ENCODE measurements at places on chromosomes 3 and 15.

- peak; percentile 92 for DNase-seq
These were observed at the start of gene TBCCD1 for GRCh38 chr3:186567072-186567921. TSS of gene TBCCD1 (minus strand) at chr3:186567339. CDS start at chr3:186564329, 3,010 bp downstream.

DNA sequence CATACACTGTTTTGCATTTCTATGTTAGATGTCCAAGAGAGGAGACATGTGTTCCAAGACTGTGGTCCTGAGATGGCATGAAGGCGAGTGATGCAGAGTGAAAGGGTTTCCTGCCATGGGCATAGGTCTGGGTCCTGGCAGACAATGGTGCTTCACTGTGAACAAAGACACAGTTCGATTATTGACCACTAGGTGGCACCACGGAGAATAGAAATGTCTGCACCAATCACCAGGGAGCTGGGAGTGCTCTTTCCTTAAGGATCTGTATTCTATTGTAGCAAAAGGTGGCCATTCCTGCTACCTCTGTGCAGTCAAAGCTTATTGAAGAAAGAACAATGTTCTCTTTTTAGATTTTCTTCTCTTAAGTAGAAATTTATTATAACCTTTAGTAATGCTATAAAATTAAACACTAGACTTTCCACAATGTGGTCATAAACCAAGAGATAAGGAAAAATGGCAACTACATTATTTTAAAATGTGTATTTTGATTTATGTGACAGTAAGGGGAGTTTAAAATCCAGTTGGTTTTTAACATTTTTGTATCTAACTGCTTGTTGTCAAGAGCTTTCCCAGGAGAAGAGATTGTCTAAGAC lies 88.7 kb downstream of the GABRG3 start:
- no peak for DNase-seq

DNA sequence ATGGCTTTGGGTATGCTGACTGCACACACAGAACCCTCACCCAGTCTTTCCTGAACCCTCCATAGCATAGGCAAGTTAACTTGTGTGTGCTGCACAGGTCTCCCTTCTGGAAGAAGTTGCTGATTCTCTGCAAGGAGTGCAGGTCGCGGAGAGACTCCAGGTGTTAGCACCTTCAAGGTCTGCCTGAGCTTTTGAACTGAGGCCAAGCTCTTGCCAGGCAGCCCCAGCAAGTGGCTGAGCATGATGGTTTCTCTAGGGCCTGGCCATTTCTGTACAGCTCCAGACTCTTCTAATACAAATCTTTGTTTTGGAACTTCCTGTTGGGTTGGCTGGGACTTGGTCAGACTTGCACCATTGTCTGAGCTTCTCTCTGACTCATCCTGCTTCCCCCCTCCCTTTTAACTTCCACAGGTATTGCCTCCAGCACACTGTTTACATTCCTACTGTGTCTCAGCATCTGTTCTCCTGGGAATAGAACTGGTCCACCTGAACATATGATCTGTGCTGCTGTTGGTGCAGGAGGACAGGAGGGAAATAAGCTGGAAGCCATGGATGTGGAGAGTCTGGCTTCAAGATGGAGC lies 53.3 kb downstream of the KY start:
- DNase-seq = no peak

DNA sequence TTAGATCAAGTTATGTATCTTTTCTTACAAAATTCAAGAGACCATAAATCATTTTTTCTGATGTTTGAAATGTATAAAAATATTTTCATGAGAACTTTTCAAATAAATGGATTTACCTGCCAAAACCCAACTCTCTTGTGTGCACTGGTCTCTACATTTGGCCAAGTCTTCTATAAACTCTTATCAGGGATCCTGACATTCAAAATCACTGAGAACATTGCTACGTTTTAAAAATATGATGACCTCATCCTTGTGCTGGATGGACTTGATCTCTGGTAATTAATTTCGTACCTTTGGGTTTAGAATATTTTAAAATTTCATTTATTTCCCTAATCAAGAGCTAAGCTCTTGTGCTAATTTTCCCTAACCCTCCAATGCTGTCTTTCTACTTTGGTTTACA lies 127.4 kb downstream of the ATP8B4 start:
- no peak for DNase-seq

DNA sequence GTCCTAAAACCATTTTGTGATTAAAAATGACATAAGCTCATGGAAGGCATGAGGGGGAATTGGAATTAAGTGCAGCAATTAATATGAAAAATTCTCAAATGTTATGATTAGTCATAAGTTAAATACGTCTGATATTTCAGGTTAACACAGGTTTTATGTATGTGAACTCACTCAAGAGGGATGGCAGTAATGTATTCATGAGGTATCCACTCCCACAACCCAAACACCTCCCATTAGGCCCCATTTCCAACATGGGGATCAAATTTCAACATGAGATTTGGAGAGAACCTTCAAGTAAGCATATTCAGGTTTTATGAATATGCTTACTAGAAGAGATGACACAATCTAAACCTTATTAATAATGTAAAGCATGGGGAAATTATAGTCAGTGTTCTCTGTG lies 41.6 kb upstream of the IL20RB start:
- no peak for DNase-seq

DNA sequence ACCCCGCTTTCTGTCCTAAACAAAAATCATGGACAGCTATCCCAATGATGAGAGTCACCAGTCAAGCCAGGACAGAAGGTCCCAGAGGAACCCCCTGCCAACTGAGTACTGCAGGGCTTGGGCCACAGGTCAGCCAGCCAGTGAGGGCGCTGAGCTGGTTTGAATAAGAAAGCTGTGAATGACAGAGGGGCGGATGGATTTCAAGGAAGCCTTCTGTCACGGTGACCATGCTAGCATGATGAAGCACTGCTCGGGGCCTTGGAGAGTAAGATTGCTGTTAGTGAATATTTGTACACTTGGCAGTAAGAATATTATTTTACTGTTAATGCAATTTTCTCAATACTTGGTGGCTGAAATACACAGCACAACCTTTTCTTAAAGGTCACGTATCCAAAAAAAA lies 734.0 kb upstream of the NR2F2 start:
- DNase-seq = no peak

GRCh38 chr15:76377751-76378150 lies 41.2 kb downstream of the ISL2 start:
- DNase-seq = no peak

GRCh38 chr15:40466426-40467260 lies 4.1 kb upstream of the CHST14 start:
- no peak for DNase-seq

DNA sequence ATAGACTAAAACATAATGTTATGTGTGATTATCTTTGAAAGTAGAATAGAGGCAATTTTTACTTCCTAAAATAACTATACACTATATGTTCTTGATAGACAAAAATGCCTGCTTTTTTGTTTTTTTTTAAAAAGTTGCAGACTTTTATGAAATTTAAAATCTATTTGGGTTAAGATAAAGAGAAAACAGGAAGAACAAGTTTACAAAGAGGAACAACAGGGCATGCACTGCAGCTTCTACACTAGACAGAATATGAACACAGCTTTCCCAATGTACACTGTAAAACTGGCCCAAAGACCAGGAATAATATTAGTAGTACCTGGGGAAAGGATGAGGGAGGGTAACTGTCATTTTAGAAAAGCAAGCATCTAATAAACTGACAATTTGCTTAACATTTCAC lies 53.7 kb downstream of the NR1I2 start:
- no peak for DNase-seq

DNA sequence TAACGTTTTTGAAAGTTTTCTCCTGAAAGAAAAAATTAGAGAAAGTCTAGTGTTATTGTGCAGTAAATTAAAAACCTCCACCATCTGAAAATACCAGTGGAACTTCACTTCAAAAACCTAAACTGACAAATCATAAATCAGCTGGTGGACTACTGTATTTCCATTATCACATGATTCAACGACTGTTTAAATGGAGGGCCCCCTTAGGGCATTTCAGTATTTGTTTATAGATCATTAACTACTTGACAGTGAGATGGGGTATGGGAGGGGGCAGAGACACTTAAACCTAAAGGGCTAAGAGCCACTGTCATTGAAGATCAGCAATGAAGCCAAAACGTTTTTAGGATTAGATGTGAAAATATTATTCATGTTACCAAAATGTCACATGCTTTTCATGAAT lies 8.8 kb upstream of the C15orf61 start:
- no peak for DNase-seq

DNA sequence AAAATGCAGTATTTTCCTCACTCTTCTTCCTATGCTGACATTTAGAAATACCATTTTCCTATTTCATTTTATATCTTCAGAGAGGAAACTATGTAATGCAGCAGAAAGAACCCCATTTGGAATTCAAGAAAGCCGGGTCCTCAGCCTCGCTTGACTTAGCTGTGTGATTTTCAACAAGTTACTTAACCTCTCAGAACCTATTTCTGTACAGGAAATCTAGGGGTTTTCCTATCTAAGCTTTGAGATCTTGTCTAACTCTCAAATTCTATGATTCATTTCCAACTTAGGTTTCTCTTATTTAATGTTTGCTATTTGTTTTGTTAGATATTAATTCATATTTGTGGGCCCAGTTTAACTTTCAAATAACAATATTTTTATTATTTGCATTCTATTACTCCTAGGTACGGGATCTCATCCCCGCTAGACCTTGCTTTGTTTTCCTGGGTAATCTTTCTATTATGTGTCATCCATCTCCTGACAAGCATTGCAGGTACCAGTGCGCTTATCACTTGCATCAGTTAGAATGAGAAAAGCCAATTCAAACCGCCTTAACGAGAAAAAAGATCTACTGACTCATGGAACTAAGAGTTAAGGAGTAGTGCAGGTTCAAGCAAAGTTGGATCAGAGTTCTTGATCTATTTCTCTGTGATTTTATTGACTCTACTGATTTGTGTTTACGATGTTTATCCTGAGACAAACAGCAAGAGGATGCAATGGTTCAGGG lies 70.6 kb upstream of the BHLHE40 start:
- no peak for DNase-seq

- no peak for DNase-seq
These were observed 105.3 kb downstream of the THRB start for GRCh38 chr3:24389108-24390090.

- no peak for DNase-seq
These were observed 43.2 kb upstream of the ADCY5 start for GRCh38 chr3:123491966-123492587.

DNA sequence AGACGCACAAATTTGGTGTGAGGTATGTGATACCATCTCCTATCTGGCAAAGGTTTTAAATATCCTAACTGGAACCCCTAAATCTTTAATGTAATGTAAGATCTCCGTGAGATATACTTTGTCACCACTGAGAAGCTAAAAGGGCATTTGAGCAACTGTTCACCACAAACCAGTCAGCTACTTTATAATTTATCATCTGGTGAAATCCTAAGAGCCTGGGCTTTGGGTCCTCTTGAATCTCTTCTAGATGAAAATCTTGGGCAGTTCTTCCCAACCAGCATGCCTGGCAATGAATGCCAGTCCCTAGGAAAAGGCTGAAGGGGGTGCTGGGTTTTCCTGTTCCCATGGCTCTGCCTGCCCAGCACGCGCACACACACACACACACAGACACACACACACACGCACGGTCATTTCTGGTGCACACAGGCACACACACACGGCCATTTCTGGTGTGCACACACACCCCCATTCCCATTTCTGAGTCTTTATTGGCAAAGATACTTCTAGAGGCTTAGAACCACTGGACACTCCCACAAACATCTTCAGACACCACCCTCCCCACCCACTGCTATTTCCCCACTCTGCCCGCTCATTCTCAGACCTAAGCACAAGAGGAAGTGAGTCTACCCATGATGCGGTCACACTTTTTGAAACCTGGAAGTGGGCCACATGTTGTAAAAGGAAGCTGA lies 72.6 kb downstream of the MYO1E start:
- peak; percentile 55 for DNase-seq

DNA sequence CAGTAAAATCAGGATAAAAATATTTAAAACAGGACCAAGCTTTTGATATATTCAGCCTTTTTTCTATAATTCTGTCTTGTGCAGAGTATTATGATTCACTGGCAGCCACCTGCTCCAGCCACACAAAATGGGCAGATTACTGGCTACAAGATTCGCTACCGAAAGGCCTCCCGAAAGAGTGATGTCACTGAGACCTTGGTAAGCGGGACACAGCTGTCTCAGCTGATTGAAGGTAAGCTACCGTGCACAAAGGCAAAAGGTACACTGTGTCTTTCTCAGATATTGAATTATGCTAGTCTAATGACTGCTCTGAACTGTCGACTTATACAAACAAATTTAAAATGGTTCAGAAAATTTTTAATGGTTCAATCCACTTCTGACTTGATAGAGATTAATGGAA lies 114.2 kb downstream of the HCN4 start:
- DNase-seq = no peak

- DNase-seq = no peak
These were observed 8.5 kb downstream of the MYO5C start for GRCh38 chr15:52287114-52287513.

DNA sequence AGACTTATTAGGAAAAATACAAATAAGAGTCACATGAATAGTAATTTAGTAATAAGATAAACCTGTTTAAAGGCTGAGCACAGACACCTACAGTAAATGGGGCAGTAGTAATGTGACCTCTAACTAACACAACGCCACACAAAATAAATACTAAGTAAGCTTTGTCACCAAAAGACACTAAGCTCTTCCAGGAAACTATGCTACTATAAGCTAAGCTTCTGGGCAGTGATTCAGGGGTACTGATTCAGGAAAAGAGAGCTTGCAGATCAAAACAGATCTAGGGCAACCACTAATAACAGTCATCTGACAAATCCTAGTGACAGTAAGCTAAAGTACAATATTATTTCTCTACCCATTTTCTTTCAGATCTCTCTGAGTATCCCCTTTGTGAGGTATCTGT lies 68.8 kb downstream of the PLOD2 start:
- no peak for DNase-seq

- no peak for DNase-seq
These were observed 37.9 kb downstream of the CPA3 start for GRCh38 chr3:148903022-148903442.

DNA sequence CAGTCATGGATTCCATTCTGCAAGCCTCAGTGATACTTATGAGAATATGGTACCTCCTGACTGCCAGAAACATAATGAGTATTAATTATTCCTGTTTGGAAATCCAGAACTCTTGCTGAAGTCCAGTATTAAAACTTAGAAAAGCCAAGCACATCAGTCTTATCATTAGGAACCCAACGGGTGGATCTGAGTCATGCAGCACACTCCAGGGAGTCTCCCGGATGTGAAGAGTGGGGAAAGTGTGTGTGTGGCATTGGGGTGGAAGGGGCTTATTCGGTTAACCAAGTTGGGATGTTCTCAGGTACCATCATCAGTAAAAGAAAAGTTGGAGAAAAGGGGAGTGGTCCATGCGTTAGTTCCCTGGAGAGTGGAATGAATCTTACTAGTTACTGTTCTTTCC lies 181.1 kb downstream of the PLCL2 start:
- DNase-seq = no peak

DNA sequence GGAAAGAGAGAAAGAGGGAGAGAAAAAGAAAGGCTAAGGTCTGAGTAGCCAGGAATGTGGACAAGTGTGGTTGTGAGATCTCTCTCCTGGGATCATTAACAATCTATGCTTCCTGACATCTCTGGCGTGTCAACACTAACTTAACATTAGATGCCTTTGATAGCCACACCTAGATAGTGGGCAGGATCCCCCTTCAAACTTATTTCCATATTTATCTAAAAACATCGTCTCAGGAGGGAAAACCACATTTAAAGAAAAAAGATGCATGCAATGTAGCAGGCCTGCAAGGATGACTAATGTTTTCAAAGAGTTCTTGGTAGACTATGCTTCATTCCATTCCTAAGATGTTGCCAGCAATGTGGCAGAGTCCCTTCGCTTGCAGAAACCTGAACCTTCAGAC lies 80.9 kb downstream of the MLH1 start:
- no peak for DNase-seq
